Stimulated activated CD8-positive, alpha-beta memory T cell treated with anti-CD3 and anti-CD28 coated beads, Interleukin-2, amount 100 ng/mL, for 1 hour (primary cell): ENCODE measurements at places on chromosomes 6 and 20.

DNA sequence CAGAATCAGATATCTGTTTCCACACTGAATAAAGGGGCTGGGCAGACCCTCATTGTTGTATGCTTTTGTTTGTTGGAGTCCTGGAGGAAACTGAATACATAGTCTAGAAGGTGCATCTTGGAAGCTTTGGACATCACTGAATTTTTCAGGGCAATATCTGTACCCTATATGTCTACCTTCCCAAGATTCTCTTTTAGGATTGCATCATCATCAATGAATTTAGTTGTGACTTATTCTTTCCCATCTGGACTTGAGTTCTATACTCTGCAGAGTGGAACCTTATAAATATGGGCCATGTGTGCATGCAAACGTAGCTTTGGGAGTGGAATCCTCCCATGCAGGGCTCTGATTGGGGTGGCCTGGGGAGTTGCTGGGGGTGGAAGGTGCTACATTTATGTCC, 60.7 kb upstream of the PROKR2 start:
- DNase-seq: no peak

GRCh38 chr6:170041526-170041925, 249.4 kb downstream of the DLL1 start:
- no peak for DNase-seq

GRCh38 chr20:33659341-33660034, 2.6 kb upstream of the C20orf144 start:
- DNase-seq: no peak

DNA sequence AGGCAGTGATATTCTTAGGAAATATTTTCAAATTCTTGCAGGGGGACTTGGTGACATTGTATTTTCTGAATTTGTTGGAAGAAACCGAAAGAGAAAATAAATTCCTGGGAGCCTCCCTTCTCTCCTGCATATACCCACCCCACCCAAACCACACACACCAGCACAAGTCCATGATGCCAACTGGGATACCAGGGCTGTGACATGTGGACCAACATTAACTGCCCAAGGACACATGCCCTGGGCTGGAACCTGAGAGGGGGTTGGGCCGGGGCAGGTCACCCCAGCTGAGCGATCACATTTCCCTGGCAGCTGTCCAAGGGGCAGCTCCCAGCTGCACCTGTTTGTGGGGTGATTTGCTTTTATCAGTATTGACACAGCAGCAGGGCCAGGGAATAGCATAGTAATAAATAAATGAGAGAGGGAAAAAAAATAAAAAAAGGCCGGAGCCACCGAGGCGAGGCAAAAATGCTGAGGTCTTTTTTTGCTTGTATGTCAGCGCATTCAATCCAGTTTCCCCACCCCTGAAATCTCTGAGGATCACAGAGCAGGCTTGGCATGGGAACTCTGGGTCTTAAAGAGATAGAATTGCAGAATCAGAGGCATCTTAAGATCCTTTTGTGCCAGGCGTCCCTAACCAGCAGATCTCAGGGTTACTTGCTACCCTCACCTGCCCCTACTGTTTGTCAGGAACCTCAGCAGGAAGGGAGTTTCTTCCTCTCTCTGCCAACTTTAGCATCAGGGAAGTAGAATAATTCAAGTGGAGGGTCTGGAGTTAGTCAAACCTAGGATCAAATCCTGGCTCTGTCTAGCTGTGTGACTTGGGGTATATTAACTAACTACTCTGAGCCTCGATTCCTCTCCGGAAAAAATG, 66.5 kb upstream of the PIM1 start:
- no peak for DNase-seq

- DNase-seq: no peak
Observed at GRCh38 chr6:16086965-16087364, 41.9 kb upstream of the MYLIP start.

DNA sequence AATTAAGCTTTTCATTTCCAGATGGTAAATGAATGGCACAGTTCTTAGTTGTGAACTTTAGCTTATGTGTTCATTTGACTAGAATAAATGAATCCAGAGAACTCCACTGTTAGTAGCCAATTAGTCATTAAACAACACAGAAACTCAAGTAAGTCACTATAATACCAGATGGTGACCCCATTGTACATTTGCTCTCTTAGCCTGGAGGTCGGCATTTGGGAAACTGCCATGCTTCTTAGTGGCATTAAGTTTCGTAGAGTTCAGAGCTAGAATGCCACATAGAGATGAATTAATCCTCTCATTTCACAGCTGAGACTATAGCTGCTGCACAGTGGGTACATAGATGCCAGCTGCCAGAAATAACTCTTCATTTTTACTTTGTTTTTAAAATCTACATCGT, 10.8 kb upstream of the DTNBP1 start:
- DNase-seq: no peak

DNA sequence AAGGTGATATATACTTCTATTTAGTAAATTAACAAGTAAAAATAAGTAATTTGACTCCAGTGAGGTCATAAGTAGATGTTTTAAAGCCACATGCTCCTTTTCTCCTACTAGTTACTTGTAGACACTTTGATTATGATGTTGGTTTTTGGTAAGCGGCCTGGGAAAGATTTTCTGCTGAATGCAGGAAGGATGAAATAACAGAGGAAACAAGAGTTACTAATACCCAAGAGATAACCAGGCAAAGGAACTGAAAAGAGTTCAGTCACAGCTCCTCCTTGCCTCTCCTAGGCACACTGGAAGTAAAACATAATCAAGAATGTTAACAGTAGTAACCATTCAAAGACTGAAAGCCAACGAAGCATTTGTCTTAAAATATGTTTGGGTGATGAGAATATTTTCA, 203.3 kb downstream of the RNGTT start:
- no peak for DNase-seq

DNA sequence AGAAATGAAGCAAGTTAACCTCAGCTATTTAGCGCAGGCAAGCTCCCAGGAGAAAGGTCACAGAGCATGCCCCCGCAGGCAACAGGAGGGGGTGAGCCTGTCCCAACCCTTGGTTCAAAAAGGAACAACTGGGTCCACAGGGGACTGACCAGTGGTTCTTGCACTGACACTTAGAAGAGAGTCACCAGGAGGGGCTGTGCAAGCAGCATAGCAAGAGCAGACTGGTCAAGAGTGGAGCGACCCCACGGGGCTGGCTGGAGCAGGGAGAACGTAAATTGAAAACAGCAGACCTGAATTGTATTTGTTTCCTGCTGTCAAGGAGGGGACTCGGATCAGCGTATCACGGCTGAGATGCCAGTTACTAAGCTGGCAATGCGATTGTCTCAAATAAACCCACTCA, 32.8 kb downstream of the GABRR1 start:
- no peak for DNase-seq

DNA sequence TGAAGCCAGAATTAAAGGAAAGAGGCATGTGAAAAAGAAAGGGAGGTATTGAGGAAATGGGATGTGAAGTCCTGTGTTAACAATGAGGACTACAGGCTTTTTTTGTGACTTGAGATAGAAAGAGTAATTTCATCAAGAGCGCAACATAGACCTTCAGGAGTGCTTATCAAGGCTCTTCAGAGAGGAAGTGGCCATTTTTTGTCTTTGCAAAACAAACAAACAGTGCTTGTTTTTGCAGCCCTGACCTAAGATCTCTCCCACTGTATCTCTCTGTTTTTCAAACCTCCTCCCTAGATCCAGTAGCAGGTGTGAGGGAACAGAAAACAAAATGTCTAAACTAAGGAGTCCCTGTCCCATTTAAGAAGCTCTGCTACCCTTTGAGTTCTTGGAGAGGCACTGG, 710.3 kb upstream of the MARCKS start:
- DNase-seq: no peak

GRCh38 chr20:47149939-47150338, 206.6 kb downstream of the ZMYND8 start:
- DNase-seq: no peak
